Chondrocyte (in vitro differentiated cells): ENCODE measurements at places on chromosomes 3 and 15. TPM values are rescaled to one million over a fixed set of nuclear protein-coding genes. Genes with fewer than 3 reads are reported as not detected.
A peak's percentile ranks its signal among the peaks of the same experiment; 100 is the strongest.

The EPHB1 gene
- 1.0 to 1.7 TPM (median 1.6 TPM) in 3 replicates for total RNA-seq

The ESYT3 gene
- total RNA-seq = 0.39 to 0.70 TPM (median 0.54 TPM) in 3 replicates

DNA sequence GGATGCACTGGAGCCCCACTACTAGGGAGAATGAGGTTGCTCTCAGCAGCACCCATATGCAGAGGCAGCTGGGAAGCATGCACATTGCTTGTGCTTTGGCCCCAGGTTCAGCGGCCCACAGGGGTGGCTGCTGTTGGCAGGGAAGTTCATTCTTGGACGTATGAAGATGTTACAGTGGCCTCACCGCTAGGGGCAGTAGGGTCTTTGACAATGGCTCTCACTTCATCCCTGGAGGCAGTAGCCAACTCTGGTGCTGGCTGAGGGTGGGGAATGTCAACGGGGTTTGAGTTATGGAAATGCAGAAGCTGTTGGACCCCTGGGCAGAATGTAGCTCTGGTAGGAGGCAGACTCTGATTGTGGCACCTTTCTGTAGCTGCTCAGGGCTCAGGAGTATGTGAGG lies 279.9 kb downstream of the SCAPER start:
- no peak for DNase-seq
- H3K27ac ChIP-seq = no peak overlapping the region
- no peak overlapping the region for H3K4me3 ChIP-seq
- no peaks in the 10 kb centered on the region for H3K4me1 ChIP-seq

The KLHL24 gene
- 44.9 to 55.7 TPM (median 54.8 TPM) in 3 replicates for total RNA-seq

DNA sequence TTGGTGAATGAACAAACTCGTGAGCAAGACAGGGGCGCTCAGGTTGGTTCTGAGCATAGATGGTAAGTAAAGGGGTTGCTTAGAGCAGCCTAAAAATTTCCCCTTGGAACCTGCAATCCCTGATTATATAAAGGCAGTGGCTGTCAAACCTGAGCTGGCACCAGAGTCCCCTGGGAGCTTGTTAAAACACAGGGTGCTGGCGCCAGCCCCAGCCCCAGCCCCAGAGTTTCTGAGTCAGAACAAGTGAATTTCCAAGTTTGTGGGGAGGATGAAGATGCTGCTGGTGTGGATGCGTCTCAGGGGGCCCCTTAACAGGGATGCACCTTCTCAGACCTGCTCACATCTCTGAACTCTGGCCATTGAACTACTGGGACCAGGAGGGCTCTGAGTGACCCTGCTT lies 48.2 kb downstream of the FEM1B start:
- H3K27me3 ChIP-seq = no peaks in the 10 kb centered on the region
- no peak overlapping the region for H3K4me3 ChIP-seq
- peaks cover 72% of the 10 kb centered on the region for H3K36me3 ChIP-seq
- H3K4me1 ChIP-seq = peaks cover 60% of the 10 kb centered on the region

The SI gene
- total RNA-seq = not detected in 3 replicates

- no peak for DNase-seq
- H3K4me1 ChIP-seq = peaks cover 6% of the 10 kb centered on the region
- peak overlapping the region; percentile 60 for H3K4me3 ChIP-seq
- peaks cover 7% of the 10 kb centered on the region for H3K27me3 ChIP-seq
- peak overlapping the region; percentile 22 for H3K27ac ChIP-seq
Observed at GRCh38 chr3:194296454-194297263, 54.5 kb downstream of the CPN2 start.

The DMXL2 gene
- 20.0 to 25.0 TPM (median 20.7 TPM) in 3 replicates for total RNA-seq

DNA sequence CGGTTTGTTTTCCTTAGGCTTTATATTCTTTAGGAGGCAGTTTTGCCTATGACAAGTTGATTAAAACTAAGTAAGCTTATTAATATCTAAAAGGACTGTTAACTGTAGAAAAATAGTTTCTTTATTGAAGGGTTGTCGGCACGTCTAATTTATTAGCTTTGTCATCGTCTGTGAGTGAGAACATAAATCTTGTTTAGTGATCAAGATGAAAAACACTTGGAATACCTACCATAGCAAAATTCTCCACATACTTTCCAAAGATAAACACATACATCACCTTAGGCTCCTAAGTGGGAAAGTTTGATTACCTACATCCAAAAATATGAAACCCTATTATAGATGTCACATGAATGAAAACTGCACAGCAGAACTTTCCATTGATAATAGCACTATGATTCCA lies 139.1 kb upstream of the BNIP2 start:
- no peaks in the 10 kb centered on the region for H3K36me3 ChIP-seq
- H3K4me1 ChIP-seq = peaks cover 3% of the 10 kb centered on the region
- no peak for DNase-seq

- DNase-seq = no peak
- no peak overlapping the region for H3K27ac ChIP-seq
- H3K36me3 ChIP-seq = no peaks in the 10 kb centered on the region
- no peak overlapping the region for H3K4me3 ChIP-seq
Observed at GRCh38 chr15:95897651-95898050, 432.8 kb upstream of the NR2F2 start.

The PRTG gene
- 1.2 to 3.1 TPM (median 2.7 TPM) in 3 replicates for total RNA-seq

DNA sequence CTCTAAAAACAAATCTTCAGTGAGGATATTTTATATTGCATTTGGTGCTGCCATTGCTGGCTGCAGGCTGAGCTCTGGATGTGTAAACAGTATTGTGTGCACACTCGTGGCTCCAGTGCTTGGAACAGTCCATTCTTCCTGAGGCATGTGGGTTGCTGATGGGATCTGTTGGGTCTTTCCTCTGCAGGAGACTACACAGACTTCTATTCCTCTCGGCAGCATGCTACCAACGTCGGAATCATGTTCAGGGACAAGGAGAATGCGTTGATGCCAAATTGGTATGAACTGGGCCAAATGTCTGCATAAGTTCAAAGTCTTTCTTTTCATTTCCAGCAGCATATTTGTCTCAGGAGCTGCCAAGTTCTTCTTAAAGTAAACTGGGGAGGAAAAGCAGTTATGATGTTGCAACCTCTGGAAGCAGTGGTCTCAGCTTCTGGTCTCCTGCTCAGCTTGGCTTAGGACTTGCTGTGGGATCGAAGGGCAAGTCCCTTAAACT lies 9.3 kb downstream of the FAH start:
- no peak for DNase-seq
- H3K27me3 ChIP-seq = no peaks in the 10 kb centered on the region
- no peak overlapping the region for H3K27ac ChIP-seq

- DNase-seq = peak; percentile 59
- H3K4me1 ChIP-seq = no peaks in the 10 kb centered on the region
- H3K4me3 ChIP-seq = no peak overlapping the region
- no peak overlapping the region for H3K27ac ChIP-seq
- H3K27me3 ChIP-seq = peaks cover 8% of the 10 kb centered on the region
Observed at GRCh38 chr3:196985298-196985697, 16.7 kb upstream of the PIGZ start.

The SPRED1 gene
- 26.7 to 29.8 TPM (median 26.8 TPM) in 3 replicates for total RNA-seq

- H3K4me3 ChIP-seq = no peak overlapping the region
- H3K4me1 ChIP-seq = peaks cover 73% of the 10 kb centered on the region
- DNase-seq = no peak
- no peaks in the 10 kb centered on the region for H3K36me3 ChIP-seq
Observed at GRCh38 chr3:190012314-190012782, 108.3 kb downstream of the P3H2 start.

DNA sequence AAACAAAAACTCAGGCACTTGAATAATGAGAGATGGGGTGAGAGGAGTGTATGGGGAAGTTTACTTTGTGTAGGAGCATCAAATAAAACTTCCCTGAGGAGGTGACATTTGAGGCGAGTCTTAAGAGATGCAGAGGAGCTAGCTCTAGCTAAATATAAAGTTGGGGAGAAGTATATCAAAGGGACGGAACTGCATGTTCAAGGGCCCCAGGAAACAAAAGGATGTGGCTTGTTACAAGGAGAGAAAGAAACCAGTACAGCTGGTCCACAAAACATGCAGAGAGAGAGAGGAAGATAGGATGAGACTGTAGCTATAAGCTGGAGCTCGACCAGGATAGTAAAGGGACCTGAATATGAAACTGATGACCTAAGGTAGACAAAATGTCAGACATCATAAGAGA lies 17.6 kb downstream of the FEZF2 start:
- peaks cover 35% of the 10 kb centered on the region for H3K27me3 ChIP-seq
- H3K27ac ChIP-seq = no peak overlapping the region
- no peak overlapping the region for H3K4me3 ChIP-seq
- no peak for DNase-seq
- H3K4me1 ChIP-seq = no peaks in the 10 kb centered on the region

DNA sequence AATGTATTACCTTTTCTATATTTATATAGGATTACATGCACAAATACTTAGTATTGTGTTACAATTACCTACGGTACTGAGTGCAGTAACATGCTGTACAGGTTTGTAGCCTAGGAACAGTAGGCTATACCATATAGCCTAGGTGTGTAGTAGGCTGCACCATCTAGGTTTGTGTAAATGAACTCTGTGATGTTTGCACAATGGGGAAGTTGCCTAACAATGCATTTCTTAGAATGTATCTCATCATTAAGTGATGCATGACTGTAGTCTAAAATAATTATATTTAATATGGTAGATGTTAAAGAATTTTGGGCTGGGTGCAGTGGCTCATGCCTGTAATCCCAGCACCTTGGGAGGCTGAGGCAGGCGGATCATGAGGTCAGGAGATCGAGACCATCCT lies 281.0 kb downstream of the KLF13 start:
- H3K27me3 ChIP-seq = no peaks in the 10 kb centered on the region
- H3K36me3 ChIP-seq = no peaks in the 10 kb centered on the region
- H3K27ac ChIP-seq = no peak overlapping the region
- no peak overlapping the region for H3K4me3 ChIP-seq
- H3K4me1 ChIP-seq = no peaks in the 10 kb centered on the region

DNA sequence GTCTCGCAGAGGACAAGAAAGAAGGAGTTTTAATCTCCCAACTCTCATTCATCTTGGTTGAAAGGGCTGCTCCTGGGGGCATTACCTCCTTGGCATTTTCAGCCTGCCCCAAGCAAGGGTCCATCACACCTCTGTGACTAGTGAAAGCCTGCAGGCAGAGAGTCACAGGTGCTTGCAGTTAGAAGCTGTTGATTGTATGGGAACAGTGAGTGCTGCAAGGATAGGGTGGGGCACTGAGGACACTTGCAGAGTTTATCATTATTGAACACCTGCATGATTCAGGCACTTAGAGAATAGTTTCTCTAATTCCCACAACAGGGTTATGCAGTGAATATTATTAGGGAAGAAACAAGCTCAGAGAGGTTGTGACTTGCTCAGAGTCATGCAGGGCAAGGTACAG lies 41.7 kb upstream of the IGF2BP2 start:
- peaks cover 2% of the 10 kb centered on the region for H3K36me3 ChIP-seq
- no peak for DNase-seq
- no peak overlapping the region for H3K4me3 ChIP-seq
- no peaks in the 10 kb centered on the region for H3K27me3 ChIP-seq

The FEZF2 gene
- not detected in 3 replicates for total RNA-seq

The CLDN16 gene
- 0.20 TPM in 1 of 3 replicates, not detected in the others for total RNA-seq

- peaks cover 8% of the 10 kb centered on the region for H3K4me1 ChIP-seq
- H3K27ac ChIP-seq = no peak overlapping the region
- no peak overlapping the region for H3K4me3 ChIP-seq
Observed at GRCh38 chr15:77028451-77029165, 33.7 kb downstream of the PSTPIP1 start.

- no peaks in the 10 kb centered on the region for H3K27me3 ChIP-seq
- H3K36me3 ChIP-seq = no peaks in the 10 kb centered on the region
- H3K27ac ChIP-seq = no peak overlapping the region
- no peak for DNase-seq
- peaks cover 13% of the 10 kb centered on the region for H3K4me1 ChIP-seq
Observed at GRCh38 chr3:128222796-128223385, 69.6 kb downstream of the EEFSEC start.

The CLRN1 gene
- total RNA-seq = not detected in 3 replicates

- DNase-seq = no peak
- no peaks in the 10 kb centered on the region for H3K36me3 ChIP-seq
- H3K4me3 ChIP-seq = no peak overlapping the region
Observed at GRCh38 chr3:159252772-159253384, 451.0 kb downstream of the MFSD1 start.

The PRICKLE2 gene
- total RNA-seq = 48.2 to 103 TPM (median 60.5 TPM) in 3 replicates

The P4HTM gene
- total RNA-seq = 25.6 to 31.0 TPM (median 26.3 TPM) in 3 replicates

GRCh38 chr3:7581831-7582230 lies 720.9 kb downstream of the GRM7 start:
- H3K4me3 ChIP-seq = no peak overlapping the region
- peaks cover 19% of the 10 kb centered on the region for H3K27me3 ChIP-seq
- H3K27ac ChIP-seq = no peak overlapping the region
- H3K36me3 ChIP-seq = no peaks in the 10 kb centered on the region
- H3K4me1 ChIP-seq = no peaks in the 10 kb centered on the region
- DNase-seq = no peak

DNA sequence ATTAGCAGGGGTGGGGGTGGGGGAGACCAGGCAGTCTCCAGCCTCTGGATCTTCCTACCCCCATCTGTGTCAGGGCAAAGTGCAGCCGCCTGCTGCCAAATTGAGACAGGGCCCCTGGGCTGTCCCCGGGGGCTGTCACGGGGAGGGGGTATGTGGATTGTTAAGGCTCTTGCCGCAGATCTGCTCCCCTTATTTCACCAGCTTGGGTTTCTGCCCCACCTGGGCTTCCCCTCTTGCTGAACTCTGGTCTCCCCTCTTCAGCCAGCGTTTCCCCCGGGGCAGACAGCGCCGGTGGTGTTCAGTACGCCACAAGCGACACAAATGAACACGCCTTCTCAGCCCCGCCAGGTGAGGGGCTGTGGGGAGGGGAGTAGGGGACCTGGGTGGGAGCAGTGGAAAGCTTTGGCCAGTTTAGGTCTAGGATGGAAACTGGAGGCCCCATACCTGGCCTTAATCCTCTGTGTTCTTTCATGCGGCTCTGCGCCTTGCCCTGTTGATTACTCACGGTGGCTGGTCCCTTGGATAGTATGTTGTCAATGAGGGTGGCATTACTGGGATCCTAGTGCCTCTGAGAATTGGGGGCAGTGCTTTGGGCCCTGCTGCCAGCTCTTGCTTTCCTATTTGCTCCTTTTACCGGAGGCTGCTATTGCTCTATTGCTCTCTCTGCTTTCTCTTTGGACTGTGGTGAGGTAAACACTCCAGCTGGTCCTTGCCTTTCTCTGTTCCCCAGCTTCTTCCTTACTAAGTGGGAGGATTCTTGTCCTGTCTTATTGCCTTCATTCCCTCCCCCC lies 1.7 kb downstream of the EIF4G1 start:
- H3K27me3 ChIP-seq = no peaks in the 10 kb centered on the region
- peak overlapping the region; percentile 84 for H3K4me3 ChIP-seq
- no peak for DNase-seq
- peaks cover 16% of the 10 kb centered on the region for H3K36me3 ChIP-seq

The CADPS gene
- total RNA-seq = not detected in 3 replicates

- peaks cover 33% of the 10 kb centered on the region for H3K4me1 ChIP-seq
- H3K4me3 ChIP-seq = no peak overlapping the region
- H3K27me3 ChIP-seq = no peaks in the 10 kb centered on the region
- H3K27ac ChIP-seq = no peak overlapping the region
Observed at GRCh38 chr3:146086211-146086610, 74.8 kb downstream of the PLOD2 start.

DNA sequence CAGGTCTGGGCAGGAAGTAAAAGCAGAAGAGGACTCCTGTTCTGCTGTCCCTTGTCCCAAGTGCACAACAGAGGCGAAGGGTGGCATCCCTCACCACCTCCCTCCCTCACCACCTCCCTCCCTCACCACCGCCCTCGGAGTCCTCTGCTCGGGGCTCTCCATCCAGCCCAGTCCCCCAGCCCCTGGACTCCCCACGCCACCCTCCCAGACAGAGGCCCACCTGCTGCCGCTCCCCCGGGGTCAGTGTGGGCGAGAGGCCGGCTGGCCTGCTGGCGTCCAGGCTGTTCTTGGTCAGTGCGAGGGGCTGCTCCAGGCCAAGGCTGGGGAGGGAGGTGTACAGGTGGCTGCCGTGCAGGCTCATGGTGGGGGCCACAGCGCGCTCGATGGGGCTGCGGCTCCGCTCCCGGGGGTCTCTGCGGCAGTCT lies 79.1 kb downstream of the VGLL4 start:
- H3K4me3 ChIP-seq = no peak overlapping the region
- H3K4me1 ChIP-seq = peaks cover 81% of the 10 kb centered on the region
- peaks cover 32% of the 10 kb centered on the region for H3K36me3 ChIP-seq
- no peak for DNase-seq
- H3K27me3 ChIP-seq = no peaks in the 10 kb centered on the region

The LMAN1L gene
- total RNA-seq = 0.82 TPM in 1 of 3 replicates, not detected in the others

The SAMD7 gene
- not detected in 3 replicates for total RNA-seq

The IGSF11 gene
- not detected in 3 replicates for total RNA-seq
